ENCODE measurements at places on chromosomes 5 and 9.

GRCh38 chr5:127419683-127420257, 97.7 kb upstream of the PRRC1 start:
- DNase-seq, result no peak

DNA sequence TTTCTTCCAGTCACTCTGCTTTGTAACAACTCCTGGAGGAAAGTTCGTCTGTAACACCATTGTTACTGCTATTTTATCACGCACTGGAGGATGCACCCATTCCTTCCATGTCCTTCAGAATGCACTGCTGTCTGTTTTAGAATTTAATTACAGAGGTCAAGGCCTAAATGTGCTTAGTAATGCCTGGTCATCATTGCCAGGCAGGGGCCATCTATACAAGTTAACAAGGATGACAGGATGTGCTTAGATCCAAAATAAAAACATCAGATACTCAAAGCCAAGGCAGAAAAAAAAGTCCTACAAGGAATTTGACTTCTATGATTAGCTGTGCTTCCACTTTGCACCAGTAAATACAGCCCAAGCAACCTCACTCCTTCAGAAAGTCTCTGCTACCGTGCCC, 371.4 kb downstream of the SEMA5A start:
- DNase-seq, result no peak

- DNase-seq, result no peak
Measured at GRCh38 chr5:173954671-173955521, 34.1 kb upstream of the C5orf47 start.

DNA sequence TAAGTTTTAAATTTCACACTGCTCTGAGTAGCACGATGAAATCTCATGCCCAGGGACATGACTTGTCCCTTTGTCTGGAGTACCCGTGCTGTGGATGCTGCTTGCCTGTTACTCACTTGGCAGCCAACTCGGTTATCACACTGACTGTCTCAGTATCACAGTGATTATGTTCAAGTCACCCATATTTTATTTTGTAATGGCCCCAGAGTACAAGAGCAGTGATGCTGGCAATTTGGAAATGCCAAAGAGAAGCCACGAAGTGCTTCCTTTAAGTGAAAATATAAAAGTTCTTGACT, 22.8 kb upstream of the SCGB3A2 start:
- no peak for DNase-seq

DNA sequence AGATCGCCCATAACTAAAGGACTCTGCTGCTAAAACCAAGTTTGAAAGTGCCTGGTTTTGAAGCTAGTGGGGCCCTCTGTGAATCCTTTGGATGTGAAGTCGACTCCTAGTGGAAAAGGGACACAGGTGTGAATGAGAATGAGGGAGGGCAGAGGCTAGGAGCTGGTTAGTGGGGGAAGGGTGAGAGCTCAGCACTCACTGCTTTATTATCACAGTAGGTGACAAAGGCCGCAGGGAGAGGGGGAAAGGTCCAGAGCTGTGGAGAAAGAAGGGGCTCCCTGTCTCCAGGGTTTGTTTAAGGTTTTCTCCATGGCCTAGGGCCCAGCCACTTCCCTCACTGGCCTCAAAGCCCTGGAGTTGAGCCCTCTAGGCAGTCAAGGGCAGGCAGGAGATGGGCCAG, 3.5 kb downstream of the HDHD3 start:
- DNase-seq, result no peak

DNA sequence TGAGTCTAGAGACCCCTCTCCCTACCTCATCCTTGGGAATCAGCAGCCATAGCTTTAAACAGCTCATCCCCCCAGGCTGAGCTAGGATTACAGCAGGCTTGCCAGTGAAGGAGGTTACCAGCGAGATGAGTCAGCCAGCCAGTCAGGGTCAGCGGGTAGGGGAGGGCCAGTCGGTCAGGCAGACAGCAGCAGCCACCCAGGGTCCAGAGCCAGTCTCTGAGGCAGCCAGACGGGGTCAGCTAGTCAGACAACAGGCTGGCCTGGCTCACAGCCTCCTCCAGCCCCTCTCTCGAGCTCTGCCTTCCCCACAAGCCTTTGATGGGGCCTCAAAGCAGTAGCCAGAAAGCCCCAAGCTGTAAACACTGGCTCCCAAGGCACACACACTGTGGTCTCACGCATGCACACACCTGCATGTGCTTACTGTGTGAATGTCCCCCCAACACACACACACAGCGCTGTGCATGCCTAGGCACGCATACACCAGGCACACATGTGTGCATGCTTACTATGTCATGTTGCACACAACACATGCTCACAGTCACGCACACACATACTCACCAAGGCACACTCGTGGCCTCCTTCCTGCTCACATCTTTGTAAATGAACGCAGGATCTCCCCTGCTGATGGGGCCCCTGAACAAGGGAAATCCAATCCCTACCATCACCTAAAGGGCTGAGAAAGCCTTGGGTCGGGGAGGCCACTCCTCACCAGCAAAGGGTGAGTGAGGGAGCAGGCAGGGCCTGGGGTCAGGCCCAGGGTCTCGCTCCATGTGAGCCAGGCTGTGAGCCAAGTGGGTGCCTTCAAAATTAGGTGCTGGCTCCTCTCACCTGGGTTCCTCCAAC, 28.2 kb upstream of the CPLX2 start:
- DNase-seq, result no peak

- no peak for DNase-seq
Measured at GRCh38 chr9:97703437-97704344, 6.6 kb upstream of the XPA start.

All from stimulated activated effector memory CD8-positive, alpha-beta T cell treated with anti-CD3 and anti-CD28 coated beads, Interleukin-12 subunit alpha, Interleukin-12 subunit beta, amount 100 ng/mL, for 72 hours (primary cell).